ENCODE measurements at places on chromosomes 1 and 21. TPM values are rescaled to one million over a fixed set of nuclear protein-coding genes. Genes with fewer than 3 reads are reported as not detected.

Gene ORC1
- total RNA-seq, result 0.22 TPM

Gene MAN1C1
- 18.6 TPM for total RNA-seq

Gene FOXD2
- 23.7 TPM for total RNA-seq

DNA sequence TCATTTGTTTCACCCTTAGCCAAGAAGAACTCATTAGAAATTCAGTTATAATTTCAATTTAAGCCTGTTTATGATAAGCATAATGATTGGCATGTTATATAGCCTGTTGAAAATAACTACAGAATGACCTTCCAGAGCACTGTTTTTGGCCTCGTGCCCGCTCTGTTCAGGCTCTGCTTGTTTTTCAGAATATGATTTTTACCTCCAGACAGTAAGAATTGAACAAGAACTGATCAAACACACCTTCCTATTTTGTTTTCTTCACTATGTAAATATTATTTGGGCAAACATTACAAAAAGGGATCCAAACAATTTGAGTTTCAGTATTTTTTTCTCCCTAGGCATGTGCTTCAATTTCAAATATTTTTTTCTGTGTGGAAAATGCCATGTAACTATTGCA lies 48.1 kb upstream of the ANGPTL1 start:
- DNase-seq, result no peak
- H3K27ac ChIP-seq, result no peak overlapping the region
- no peaks in the 10 kb centered on the region for H3K36me3 ChIP-seq
- H3K4me1 ChIP-seq, result peaks cover 13% of the 10 kb centered on the region
- no peaks in the 10 kb centered on the region for H3K27me3 ChIP-seq

DNA sequence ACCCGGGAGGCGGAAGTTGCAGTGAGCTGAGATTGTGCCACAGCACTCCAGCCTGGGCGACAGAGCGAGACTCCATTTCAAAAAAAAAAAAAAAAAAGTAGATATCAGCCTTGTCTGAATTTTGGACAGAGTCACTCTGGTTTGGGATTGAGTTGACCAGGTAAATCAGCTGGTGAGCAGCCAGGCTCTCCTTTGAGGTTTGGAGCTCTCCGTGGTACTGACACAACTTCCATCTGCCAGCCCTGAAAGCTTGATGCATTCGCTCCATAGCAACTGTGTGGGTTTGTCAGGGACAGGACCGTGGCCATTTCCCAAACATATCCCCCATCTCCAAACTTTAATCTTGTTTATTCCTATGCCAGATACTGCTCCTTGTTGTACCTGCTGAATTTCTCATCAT lies 155.2 kb downstream of the DMRTA2 start:
- no peaks in the 10 kb centered on the region for H3K36me3 ChIP-seq
- H3K4me1 ChIP-seq, result peaks cover 11% of the 10 kb centered on the region
- H3K27me3 ChIP-seq, result no peaks in the 10 kb centered on the region
- DNase-seq, result no peak
- no peak overlapping the region for H3K27ac ChIP-seq

- H3K27me3 ChIP-seq, result no peaks in the 10 kb centered on the region
- H3K36me3 ChIP-seq, result no peaks in the 10 kb centered on the region
- DNase-seq, result no peak
- H3K4me1 ChIP-seq, result peaks cover 42% of the 10 kb centered on the region
Measured at GRCh38 chr1:161915051-161915503, 108.6 kb downstream of the OLFML2B start.

DNA sequence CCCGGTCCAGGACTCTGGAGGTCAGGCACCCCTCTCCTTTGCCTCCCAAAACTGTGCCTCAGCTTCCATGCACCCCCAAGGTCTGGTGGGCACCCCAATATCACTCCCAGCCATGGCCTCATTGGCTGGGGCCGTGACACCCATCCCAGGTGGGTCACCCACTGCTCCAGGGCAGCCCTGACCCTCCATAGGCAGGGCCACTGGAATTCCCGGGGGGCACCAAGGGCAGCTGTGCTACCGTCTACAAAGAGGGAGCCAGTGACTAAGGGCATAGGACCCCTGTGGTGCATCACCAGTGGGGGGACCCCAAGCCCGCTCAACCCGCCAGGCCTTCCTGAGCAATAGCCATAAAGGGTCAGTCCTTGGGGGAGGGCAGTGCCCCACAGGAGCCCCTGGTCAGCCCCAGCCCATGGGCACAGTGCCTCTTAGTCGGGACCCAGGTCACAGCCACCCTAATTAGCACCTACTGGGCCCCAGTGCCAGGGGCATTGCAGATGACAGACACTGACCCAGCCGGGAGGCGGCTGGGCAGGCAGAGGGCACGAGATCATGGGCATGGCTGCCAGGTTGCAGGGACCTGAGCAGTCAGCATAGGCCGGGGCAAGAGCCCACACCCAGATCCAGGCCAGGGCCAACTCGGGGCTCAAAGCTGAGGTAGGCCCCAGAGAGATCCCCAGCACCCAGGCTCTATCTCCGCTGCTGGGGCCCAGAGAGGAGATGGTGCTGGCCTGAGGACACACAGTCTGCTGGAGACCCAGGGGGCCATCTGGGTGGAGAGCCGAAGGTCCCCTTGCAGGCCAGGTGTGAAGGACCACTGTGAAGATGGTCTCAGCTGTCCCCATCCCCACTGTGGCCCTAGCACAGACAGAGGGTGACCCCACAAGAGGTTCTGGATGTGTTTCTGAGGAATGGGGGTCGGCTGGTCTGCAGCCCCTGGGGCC lies 19.0 kb upstream of the ARF1 start:
- H3K4me3 ChIP-seq, result no peak overlapping the region
- H3K27me3 ChIP-seq, result no peaks in the 10 kb centered on the region
- H3K4me1 ChIP-seq, result peaks cover 10% of the 10 kb centered on the region
- H3K36me3 ChIP-seq, result no peaks in the 10 kb centered on the region

DNA sequence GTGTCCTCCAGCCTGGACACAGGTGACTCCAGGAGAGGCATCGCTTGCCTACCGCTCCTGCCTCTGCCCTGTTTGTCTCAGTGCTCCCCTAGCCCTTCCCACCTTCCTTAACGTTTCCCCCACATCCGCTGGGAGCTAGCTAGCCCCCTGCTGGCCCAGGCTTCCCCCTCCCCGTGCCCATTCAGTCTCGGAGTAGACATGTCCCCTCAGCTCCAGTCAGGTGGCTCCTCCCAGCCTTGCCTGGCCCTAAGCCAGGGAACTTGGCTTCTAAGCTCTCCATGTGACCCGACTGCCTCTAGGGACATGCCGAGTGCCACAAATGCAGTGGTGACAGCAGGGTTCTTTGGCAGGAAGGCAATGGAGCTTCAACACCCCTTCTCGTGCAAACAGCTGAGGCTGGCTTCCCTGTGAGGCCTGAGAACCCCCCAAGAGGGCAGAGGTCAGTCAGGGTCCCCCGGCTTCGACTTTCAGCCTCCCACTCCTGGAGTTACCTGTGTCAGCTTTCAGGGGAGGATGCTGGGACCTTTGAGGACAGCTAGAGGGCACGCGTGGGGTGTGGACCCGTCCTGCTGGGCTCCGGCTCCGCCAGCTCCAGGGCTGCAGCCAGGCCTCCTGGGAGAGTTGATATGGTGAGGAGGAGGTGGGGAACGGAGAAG lies 16.2 kb downstream of the DRAXIN start:
- H3K4me3 ChIP-seq, result no peak overlapping the region
- H3K27me3 ChIP-seq, result peaks cover 11% of the 10 kb centered on the region
- no peaks in the 10 kb centered on the region for H3K36me3 ChIP-seq
- no peak for DNase-seq
- H3K4me1 ChIP-seq, result peaks cover 5% of the 10 kb centered on the region

GRCh38 chr1:221714227-221715152 lies 27.4 kb downstream of the DUSP10 start:
- H3K4me1 ChIP-seq, result peaks cover 11% of the 10 kb centered on the region
- no peak for DNase-seq
- H3K4me3 ChIP-seq, result no peak overlapping the region
- H3K27ac ChIP-seq, result no peak overlapping the region

- no peaks in the 10 kb centered on the region for H3K4me1 ChIP-seq
- no peak overlapping the region for H3K4me3 ChIP-seq
- H3K36me3 ChIP-seq, result no peaks in the 10 kb centered on the region
- H3K27ac ChIP-seq, result no peak overlapping the region
- no peak for DNase-seq
Measured at GRCh38 chr1:214135886-214136285, 145.1 kb upstream of the SMYD2 start.

DNA sequence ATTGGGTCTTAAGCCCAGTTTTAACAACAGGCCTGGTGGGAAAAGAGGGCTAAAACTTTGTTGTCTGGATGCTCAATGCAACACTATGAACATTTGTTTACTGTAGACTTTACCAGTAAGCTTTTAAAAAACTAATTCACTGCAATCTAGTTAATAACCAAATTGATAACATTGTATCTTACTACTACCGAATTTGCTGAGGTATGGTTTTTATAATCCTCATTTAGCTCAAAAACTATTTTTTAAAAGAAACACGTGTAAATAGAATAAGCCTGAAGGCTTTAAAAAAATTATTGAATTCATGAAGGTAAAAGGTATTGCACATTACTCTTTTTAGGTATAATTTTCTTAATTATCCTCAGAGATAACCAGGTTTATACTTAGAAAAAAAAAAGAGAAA lies 500.6 kb downstream of the RWDD3 start:
- no peaks in the 10 kb centered on the region for H3K4me1 ChIP-seq

Data from tibial nerve (tissue), 4 donors.